ENCODE measurements at places on chromosomes 12 and 14.

DNA sequence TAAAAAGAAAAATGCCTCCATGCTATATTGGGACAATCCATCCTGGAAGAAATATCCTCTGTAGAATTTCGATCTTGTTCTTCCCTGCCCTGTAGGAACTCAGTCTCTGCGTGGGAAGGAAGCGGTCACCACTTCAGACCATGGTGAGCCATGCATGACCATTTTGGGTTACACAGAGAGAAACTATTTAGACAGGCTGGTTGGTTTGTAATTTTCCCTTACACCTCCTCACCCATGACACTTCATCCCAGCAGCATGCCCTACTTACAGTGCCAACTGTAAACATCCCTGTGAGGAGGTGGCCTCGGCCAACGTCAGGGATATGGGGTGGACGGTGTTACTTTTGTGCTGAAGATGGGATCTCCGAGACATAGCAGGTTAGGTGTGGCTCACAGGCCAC, 121.4 kb downstream of the SMOC1 start:
- H3K27ac ChIP-seq, result no peak overlapping the region
- H3K36me3 ChIP-seq, result no peaks in the 10 kb centered on the region
- no peak for DNase-seq

GRCh38 chr14:38512236-38512635, 256.3 kb upstream of the CLEC14A start:
- peaks cover 6% of the 10 kb centered on the region for H3K36me3 ChIP-seq
- DNase-seq, result no peak
- H3K27me3 ChIP-seq, result no peaks in the 10 kb centered on the region
- H3K4me3 ChIP-seq, result no peak overlapping the region
- peaks cover 3% of the 10 kb centered on the region for H3K4me1 ChIP-seq

- H3K4me1 ChIP-seq, result peaks cover 8% of the 10 kb centered on the region
- peaks cover 13% of the 10 kb centered on the region for H3K27me3 ChIP-seq
- peak; percentile 81 for DNase-seq
- H3K36me3 ChIP-seq, result no peaks in the 10 kb centered on the region
- H3K4me3 ChIP-seq, result no peak overlapping the region
- H3K27ac ChIP-seq, result no peak overlapping the region
These were observed 24.5 kb downstream of the FIGNL2 start for GRCh38 chr12:51823875-51824565.

DNA sequence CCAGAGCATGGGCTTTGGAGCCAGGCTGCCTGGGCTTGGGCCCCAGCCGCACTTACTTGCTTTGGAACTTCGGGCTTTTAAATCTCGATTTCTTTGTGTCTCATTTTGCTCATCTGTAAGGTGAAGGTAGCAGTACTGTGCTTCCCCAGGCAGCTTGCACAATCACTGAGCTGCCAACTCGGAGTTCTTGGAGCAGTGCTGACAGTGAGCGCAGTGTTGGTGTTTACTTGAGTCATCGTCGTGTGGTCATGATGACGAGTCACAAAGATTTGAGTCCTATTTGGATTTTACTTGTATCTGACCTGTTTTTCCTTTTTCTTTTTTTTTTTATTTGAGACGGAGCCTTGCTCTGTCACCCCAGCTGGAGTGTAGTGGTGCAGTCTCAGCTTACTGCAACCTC, 31.3 kb upstream of the ATF1 start:
- H3K27ac ChIP-seq, result no peak overlapping the region
- H3K27me3 ChIP-seq, result no peaks in the 10 kb centered on the region
- no peaks in the 10 kb centered on the region for H3K4me1 ChIP-seq
- DNase-seq, result no peak
- peaks cover 70% of the 10 kb centered on the region for H3K36me3 ChIP-seq

DNA sequence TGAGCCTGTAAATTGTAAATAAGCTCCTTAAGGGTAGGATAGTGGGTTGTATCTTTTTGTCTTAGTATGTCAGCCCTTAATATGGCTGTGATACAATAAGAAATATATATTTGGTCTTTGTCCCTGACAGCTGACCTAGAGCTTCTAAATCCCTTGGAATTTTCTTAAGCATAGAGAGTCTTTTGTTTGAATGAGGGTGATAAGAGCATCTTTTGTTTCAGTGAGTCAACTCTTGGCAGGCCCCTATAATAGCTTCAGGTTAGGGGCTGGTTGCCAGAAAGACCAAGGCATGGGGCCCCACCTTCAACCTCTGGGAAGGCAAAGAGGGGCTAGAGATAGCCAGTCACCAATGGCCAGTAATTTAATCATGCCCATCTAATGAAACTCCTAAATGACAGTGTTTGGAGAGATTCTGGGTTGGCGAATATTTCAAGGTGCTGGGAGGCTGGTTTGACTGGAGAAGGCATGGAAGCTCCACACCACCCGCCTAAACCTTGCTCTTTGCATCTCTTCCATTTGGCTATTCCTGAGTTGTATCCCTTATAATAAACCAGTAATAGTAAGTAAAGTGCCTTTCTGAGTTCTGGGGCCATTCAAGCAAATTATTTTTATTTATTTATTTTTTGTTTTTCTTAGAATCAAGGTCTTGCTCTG, 10.5 kb downstream of the PALS1 start:
- H3K4me3 ChIP-seq, result no peak overlapping the region
- H3K36me3 ChIP-seq, result peaks cover 4% of the 10 kb centered on the region
- no peak for DNase-seq
- peaks cover 4% of the 10 kb centered on the region for H3K4me1 ChIP-seq

DNA sequence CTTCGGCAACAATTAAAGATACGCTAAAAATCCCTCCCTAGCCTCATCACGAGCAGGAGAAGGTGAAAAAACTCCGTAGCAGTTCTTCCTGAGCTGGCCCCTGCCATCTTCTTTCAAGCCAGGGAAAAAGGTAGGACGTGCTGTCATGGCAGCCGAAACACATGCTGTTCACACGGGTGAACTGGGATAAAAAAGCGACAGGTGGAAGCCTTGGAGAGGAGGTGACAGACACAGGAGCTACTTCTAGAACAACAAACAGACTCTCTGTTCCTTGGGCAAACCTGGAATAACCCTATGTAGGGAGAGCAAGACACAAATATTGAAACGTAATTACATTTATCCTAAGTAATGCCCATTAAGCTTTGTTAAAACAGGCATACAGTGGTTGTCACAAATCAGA, 81.3 kb downstream of the KCNK10 start:
- DNase-seq, result no peak
- H3K36me3 ChIP-seq, result no peaks in the 10 kb centered on the region
- H3K4me1 ChIP-seq, result no peaks in the 10 kb centered on the region
- H3K27ac ChIP-seq, result no peak overlapping the region
- no peaks in the 10 kb centered on the region for H3K27me3 ChIP-seq

DNA sequence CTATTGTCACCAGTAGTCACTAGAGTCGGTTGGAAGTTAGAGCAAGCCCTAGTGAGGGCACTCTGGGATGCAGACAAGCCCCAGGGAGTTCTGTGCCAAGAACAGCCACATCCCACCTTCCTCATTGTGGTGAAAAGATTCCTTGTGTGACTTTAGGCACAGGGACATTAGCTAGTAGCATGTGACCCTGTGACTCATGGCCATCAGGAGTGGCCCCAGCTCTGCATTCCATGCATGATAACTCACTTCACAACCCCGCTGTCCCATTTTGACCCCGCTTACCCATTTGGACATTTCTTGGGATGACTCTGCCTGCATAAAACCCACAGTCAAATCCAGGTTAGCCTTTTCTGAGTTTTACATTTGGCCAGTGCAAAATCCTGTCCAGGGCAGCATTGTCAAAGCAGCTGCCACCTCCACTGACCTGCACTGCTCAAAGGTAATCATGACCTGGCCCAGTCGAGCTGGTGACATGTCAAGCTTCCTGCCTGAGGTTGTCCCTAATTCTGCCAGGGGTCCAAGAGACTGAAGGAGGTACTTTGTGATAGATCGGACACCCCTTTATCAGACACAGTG, 430.5 kb downstream of the DPF3 start:
- no peak overlapping the region for H3K27ac ChIP-seq
- no peaks in the 10 kb centered on the region for H3K27me3 ChIP-seq
- no peaks in the 10 kb centered on the region for H3K4me1 ChIP-seq
- H3K36me3 ChIP-seq, result no peaks in the 10 kb centered on the region
- DNase-seq, result no peak
- H3K4me3 ChIP-seq, result no peak overlapping the region

DNA sequence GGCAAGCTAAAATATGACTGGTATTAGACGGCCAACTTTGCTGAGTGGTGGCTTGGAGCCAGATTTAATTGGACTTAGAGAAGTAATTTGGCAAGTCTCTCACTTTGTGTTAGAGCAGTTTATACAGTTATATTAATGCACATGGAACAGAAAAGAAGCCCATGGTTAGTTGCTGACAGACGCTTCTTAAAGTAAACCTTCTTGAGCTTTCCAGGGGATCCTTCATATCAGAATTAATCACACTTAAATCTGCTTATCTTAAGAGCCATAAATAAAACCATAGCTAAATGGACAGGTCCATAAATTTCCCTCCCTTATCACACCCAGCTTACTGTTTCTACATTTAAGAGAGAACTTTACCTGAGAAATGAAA, 9.6 kb downstream of the GSG1 start:
- no peaks in the 10 kb centered on the region for H3K4me1 ChIP-seq
- no peak overlapping the region for H3K27ac ChIP-seq
- H3K36me3 ChIP-seq, result no peaks in the 10 kb centered on the region
- H3K27me3 ChIP-seq, result no peaks in the 10 kb centered on the region
- no peak for DNase-seq

DNA sequence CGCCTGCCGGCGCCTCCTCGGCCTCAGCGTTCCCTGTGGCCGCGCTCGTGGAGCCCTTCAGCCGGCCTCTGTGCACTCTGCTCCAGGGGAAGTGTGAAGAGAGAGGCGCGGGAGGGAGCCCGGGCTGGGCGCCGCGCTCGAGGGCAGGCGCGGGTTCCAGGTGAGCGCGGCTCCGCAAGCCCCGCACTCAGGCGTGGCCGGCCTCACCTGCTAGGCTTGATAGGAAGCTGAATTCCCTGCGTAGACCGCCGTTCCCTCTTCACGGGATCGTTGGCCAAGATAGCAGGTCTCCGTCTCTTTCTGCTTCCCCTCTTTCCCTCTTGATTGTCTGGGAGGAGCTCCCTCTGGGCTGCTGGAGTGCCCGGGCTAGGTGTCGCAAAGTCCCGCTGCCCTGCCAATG, 89.7 kb downstream of the ASCL4 start:
- peak overlapping the region; percentile 65 for H3K4me3 ChIP-seq
- no peaks in the 10 kb centered on the region for H3K36me3 ChIP-seq
- no peaks in the 10 kb centered on the region for H3K4me1 ChIP-seq
- H3K27ac ChIP-seq, result no peak overlapping the region

- no peaks in the 10 kb centered on the region for H3K4me1 ChIP-seq
- no peak for DNase-seq
- no peaks in the 10 kb centered on the region for H3K27me3 ChIP-seq
- H3K36me3 ChIP-seq, result no peaks in the 10 kb centered on the region
These were observed 118.9 kb downstream of the UNC79 start for GRCh38 chr14:93549595-93549994.

DNA sequence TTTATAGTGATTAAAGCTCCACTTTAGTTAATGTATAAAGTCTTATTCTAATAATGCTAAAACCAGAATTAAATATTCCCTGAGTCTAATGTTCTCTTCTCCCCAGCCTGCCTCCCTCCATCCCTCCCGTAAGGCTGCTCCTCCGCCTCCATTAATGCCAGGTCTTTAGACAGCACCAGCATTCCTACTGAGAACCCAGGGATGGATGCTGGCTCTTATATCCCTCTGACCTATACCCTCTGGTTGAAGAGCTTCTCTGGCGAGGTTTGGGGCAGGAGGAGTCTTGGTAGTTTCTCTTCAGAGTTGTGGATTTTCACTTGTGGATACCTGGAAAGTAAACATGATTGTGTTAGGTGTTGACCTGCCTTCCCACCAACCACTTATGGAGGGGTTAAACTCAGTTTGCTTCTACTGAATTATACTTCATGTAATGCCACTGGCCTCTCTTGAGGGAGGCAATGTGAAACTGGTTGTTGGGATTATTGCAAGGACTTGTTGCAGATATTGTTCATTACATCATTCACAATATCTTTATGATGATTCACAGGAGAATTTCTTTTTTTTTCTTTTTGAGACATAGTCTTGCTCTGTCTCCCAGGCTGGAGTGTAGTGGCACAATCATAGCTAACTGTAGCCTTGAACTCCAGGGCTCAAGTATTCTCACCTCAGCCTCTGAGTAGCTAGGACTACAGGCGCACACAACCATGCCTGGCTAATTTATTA, 11.1 kb upstream of the SMAGP start:
- no peaks in the 10 kb centered on the region for H3K27me3 ChIP-seq
- H3K4me1 ChIP-seq, result no peaks in the 10 kb centered on the region
- no peak overlapping the region for H3K4me3 ChIP-seq
- no peaks in the 10 kb centered on the region for H3K36me3 ChIP-seq
- no peak for DNase-seq
- H3K27ac ChIP-seq, result no peak overlapping the region

DNA sequence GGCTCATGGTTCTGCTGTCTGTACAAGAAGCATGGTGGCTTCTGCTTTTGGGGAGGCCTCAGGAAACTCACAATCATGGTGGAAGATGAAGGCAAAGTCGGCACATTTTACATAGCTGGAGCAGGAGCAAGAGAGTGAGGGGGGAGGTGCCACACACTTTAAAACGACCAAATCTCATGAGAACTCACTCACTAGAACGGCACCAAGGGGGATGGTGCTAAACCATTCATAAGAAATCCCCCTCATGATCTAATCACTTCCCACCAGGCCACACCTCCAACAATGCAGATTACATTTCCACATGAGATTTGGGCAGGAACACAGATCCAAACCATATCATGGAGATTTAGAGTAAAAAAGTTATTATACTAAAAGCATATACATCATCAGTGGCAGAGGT, 13.6 kb upstream of the LEMD3 start:
- H3K27ac ChIP-seq, result no peak overlapping the region
- H3K36me3 ChIP-seq, result no peaks in the 10 kb centered on the region

DNA sequence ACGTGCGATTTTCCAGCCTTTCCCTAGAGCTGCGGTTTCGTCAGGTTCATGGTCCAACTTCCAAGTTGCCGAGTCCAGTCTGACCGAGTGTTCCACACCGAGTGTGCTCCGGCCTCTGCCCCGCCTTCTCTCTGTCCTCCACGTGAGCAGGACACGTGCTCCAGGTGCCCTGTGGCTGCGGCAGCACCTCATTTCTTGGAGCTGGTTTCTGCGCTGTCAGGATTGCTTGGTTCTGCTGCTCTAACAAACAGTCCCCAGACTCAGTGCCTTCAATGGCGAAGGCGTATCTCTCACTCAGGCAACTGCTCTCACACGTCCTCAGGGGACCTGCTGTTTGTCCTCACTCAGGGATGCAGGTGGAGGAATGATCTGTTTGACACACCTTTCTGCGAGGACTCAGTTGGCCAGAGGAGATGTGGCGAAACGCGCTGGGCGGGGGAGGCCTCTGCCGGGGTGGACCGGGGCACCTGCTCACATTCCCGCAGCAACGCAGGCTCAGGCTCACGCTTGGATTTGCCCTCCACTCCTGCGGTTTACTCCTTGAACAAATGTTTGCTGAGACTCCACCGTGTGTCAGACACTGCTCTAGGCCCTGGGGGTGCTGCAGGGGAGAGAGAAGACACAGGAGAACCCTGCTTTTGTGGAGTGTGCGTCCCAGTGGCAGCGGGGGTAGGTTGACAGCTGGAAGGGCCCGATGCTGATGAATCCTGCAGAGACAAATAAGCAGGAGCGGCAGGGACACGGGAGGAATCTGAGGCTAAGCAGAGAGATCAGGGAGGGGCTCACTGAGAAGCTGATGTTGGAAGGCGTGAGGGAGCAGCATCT, 63.4 kb upstream of the FBRSL1 start:
- no peaks in the 10 kb centered on the region for H3K36me3 ChIP-seq
- H3K27ac ChIP-seq, result no peak overlapping the region
- H3K4me1 ChIP-seq, result no peaks in the 10 kb centered on the region
- no peak for DNase-seq
- no peak overlapping the region for H3K4me3 ChIP-seq
- peaks cover 5% of the 10 kb centered on the region for H3K27me3 ChIP-seq

- H3K36me3 ChIP-seq, result no peaks in the 10 kb centered on the region
- peak overlapping the region; percentile 98 for H3K27ac ChIP-seq
- H3K27me3 ChIP-seq, result no peaks in the 10 kb centered on the region
- peaks cover 22% of the 10 kb centered on the region for H3K4me1 ChIP-seq
- DNase-seq, result peak; percentile 78
These were observed 11.9 kb upstream of the CIPC start for GRCh38 chr14:77086017-77086727.

Measured in endodermal cell (in vitro differentiated cells).